ENCODE measurements at places on chromosomes 6 and 20. TPM values are rescaled to one million over a fixed set of nuclear protein-coding genes. Genes with fewer than 3 reads are reported as not detected.

Gene BPIFB2
- not detected for polyA plus RNA-seq

Gene C20orf144
- polyA plus RNA-seq, result not detected

Gene CST4
- polyA plus RNA-seq, result not detected

Gene FLOT1
- polyA plus RNA-seq, result 310 TPM

Gene CCN5
- polyA plus RNA-seq, result 92.3 TPM

Gene MAPK13
- polyA plus RNA-seq, result 0.53 TPM

Gene TUBB1
- not detected for polyA plus RNA-seq

Gene NMBR
- not detected for polyA plus RNA-seq

Data from heart left ventricle (tissue), 16 donors.